ENCODE measurements at places on chromosomes 12 and 14.

GRCh38 chr14:69886453-69887242 is 7.4 kb downstream of the SMOC1 start:
- DNase-seq = no peak

GRCh38 chr12:25364529-25365339 is 114.0 kb upstream of the KRAS start:
- no peak for DNase-seq

DNA sequence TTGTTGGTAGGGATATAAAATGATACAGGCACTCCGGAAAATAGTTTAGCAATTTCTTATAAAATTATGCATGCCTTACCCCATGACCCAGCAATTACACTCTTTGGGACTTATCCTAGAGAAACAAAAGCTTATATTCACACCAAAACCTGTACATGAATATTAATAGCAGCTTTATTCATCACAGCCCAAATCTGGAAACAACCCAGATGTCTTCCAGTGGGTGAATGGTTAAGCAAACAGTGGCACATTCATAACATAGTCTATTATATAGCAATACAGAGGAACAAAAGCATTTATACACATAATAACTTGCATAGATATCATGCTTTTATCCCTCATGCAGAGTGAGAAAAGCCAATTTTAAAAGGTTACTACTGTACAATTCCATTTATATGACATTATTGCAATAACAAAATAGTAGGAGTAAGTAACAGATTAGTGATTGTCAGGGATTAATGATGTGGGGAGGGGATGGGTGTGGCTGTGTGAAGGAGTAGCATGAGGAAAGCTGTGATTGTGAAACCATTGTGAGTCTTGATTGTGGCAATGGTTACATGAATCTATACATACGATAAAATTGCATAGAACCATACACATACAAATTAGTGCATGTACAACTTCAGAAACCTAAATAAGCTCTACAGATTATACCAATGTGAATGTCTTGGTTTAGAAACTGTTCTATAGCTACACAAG is 363.1 kb upstream of the OR4E1 start:
- no peak for DNase-seq

GRCh38 chr14:23481362-23481970 is 12.0 kb downstream of the NGDN start:
- DNase-seq = no peak

- DNase-seq = no peak
Observed at GRCh38 chr14:31371646-31372045, 48.7 kb downstream of the HEATR5A start.

GRCh38 chr12:113678223-113679119 is 206.8 kb upstream of the LHX5 start:
- no peak for DNase-seq

DNA sequence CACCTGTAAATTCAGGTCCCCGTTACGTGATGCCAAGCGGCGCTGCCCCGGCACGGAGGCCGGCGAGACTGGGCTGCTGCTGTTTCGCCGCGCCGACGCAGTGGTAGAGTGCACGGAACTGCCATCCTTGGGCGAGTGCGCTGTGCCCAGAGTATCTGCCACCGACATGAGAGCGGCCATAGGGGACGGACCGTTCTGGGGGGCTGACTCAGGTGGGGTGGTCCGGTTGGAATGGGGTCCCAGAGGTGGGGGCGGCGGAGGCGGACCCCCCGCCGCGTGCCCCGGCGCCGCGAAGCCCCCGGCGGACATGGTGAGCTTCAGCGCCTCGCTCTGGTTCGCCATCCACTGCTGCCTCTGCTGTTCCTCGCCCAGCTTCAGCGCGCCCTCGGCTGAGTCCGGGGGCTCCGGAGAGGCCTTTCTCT is 2.8 kb downstream of the IRF2BPL start:
- DNase-seq = no peak

- no peak for DNase-seq
Observed at GRCh38 chr14:90034156-90034555, 27.6 kb upstream of the KCNK13 start.

All from CMK (cell line).